Activated naive CD4-positive, alpha-beta T cell (primary cell): ENCODE measurements at places on chromosomes 5 and 9.

- DNase-seq = no peak
These were observed 38.3 kb upstream of the FBXW11 start for GRCh38 chr5:172044631-172045314.

GRCh38 chr9:78407636-78408312, 110.8 kb downstream of the PSAT1 start:
- no peak for DNase-seq

GRCh38 chr5:173907686-173908371, 19.7 kb downstream of the CPEB4 start:
- DNase-seq = no peak

DNA sequence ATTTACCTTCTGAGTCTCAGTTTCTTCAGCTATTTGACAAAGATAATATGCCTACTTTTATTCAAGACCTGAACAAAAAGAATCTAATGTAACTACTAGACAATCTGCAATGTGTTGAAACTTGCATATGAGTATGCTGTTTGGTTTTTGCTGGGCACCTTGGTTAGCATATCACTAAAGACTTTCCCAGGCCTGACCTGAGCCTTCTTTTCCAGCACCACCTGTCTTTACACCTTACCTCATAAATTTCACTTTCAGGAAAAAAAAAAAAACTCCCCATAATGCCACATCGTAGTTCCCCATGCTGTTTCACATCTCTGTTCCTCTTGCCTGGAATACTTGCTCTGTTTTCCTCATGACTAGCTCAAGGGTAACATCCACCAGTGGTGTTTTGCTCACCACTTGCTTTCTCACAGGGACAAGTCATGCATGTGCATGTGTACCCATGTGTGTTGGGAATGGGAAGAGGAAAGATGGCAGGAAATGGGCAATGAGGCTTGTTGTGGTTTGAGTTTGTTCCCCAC, 45.6 kb upstream of the TLE4 start:
- no peak for DNase-seq

GRCh38 chr9:124770359-124771020, 621 bp downstream of the NR6A1 start:
- DNase-seq = no peak

GRCh38 chr9:78609450-78609849, 312.5 kb downstream of the PSAT1 start:
- no peak for DNase-seq

DNA sequence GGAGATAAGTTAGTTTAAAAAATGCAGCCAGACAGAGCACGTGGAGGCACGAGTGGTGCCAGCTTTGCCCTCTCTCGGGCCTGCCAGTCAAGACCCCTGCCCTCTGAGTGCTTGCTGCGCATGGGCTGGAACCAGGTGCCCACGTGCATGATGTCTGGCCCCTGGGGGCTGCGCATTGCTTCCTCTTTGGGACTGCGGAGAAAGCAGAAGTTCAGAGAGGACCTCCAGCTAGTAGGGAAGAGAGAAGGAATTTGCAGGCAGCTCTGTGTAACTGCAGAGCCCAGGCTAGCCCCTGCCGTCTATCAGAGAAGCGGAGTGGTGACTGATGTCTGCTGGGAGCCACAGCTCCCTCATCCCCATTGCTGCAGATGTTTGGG, 9.7 kb upstream of the RNU6ATAC start:
- no peak for DNase-seq

GRCh38 chr5:89584339-89584956, 701.5 kb upstream of the MEF2C start:
- DNase-seq = no peak

DNA sequence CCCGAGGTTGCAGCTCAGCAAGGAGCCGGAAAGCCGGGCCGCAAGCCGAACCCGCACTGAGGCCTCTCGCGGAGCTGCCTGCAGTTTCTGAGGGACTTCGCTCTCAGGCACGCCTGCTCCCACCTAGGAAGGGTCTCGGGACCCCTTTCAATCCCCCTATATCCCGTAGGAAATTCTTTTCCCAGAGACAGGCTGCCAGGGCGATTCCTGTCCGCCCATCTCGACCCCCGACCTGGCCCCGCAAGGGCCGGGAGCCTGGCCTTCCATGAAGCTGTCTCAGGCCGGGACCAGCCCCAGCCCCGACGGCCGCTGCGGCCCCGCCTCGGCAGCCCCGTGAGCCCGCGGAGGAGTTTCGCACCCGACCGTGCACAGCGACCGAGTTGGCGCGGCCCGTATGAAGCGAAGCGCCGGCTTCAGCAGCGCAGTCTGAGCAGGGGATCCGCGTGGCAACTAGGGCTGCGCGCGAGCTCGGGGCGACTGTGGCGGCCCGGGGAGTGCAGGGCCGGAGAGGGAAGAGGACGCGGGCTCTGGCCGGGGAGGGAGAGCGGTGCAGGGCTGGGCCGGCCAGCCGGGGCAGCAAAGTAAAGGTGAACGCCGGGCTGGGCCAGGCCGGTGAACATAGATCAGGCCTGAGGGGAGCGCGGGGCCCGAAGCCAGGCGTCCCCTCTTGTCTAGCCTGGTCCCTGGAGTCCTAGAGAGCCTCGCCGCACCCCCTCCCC, 977 bp upstream of the PRDM12 start:
- no peak for DNase-seq

- no peak for DNase-seq
These were observed 245.1 kb upstream of the ISL1 start for GRCh38 chr5:51138164-51138563.

- no peak for DNase-seq
These were observed 1220.9 kb upstream of the CDH6 start for GRCh38 chr5:29972597-29972996.

DNA sequence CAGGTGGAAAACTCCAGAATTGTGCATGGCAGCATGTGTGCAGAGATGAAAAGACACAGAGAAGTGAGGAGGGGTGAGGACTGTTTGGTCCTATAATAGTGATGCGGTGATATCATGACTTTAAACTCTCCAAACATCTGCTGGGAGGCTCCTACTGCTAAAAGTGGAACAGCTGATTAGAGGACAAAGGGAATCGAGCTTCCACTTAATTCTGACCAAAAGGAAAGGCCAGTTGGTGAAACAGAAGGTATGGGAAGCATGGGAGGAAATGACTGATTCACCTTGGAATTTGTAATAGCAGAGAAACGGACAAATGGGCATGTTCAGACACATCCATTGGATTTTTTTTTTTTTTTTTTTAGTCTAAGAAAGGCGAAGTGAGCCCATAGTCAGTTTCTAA, 67.5 kb upstream of the MAMDC2 start:
- DNase-seq = no peak
